Natural killer cell treated with Interleukin-12 subunit alpha and Interleukin-12 subunit beta and Interleukin-15 and Interleukin-18, amount 100 ng/mL, for 72 hours (primary cell): ENCODE measurements at places on chromosomes 5 and 9.
A peak's percentile ranks its signal among the peaks of the same experiment; 100 is the strongest.

DNA sequence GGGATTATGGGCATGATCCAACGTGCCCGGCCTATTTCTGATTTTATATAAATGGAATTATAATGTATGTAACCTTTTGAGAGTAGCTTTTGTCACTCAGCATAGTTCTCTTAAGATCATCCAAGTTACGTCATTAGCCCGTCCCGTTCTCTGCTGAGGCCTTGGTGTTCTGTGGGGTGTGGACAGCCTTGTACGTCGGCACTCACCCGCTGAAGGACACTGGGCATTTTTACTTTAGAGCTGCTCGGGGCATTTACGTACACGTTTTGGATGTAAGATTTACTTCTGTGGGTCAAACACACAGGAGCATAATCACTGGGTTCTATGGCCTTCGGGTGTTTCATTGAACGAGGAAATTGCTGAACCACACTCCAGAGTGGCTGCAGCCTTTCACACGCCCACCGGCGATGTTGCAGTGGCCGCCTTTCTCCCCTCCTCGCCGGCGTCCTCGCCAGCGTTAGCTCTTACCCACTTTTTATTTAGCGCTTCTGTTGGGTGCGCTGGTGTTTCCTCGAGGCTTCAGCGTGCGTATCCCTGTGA is 101.8 kb downstream of the EHMT1 start:
- H3K27me3 ChIP-seq: no peaks in the 10 kb centered on the region
- peaks cover 30% of the 10 kb centered on the region for H3K4me1 ChIP-seq
- peak overlapping the region; percentile 16 for H3K27ac ChIP-seq
- no peak for DNase-seq
- H3K36me3 ChIP-seq: peaks cover 44% of the 10 kb centered on the region
- no peak overlapping the region for H3K4me3 ChIP-seq

- DNase-seq: no peak
- no peak overlapping the region for H3K4me3 ChIP-seq
- no peaks in the 10 kb centered on the region for H3K4me1 ChIP-seq
Observed at GRCh38 chr5:147547730-147548129, 37.9 kb upstream of the DPYSL3 start.

DNA sequence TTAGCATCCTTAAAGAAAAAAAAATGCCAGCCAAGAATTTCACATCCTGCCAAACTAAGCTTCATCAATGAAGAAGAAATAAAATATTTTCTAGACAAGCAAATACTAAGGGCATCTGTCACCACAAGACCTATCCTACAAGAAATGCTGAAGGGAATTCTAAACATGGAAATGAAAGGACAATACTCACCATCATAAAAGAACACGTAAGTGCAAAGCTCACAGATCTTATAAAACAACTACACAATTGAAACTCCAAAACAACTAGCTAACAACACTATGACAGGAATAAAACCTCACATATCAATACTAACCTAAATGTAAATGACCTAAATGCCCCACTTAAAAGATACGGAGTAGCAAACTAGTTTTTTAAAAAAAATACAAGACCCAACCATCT is 71.4 kb downstream of the TTC39B start:
- H3K4me1 ChIP-seq: peaks cover 22% of the 10 kb centered on the region
- no peaks in the 10 kb centered on the region for H3K27me3 ChIP-seq
- no peak overlapping the region for H3K4me3 ChIP-seq
- DNase-seq: no peak
- no peak overlapping the region for H3K27ac ChIP-seq

DNA sequence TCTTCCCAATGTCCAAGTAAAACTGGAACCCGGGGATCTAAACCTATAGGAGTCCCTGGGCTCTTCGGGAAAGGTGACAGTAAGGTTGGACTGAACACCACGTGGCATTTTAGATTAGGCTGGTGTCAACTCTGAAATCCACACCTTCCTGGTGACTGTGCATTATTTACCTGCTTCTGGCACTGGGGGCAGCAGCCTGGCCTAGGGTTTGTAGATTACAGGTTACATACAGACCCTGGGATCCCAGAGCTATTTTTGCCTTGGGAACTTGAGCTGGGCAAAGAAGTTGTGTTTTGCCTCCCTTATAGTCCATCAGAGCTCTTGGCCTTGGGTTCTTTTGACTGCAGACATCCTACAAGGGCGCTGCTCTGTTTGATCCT is 173.2 kb downstream of the DAB2IP start:
- DNase-seq: no peak
- H3K27me3 ChIP-seq: no peaks in the 10 kb centered on the region
- H3K36me3 ChIP-seq: no peaks in the 10 kb centered on the region
- no peak overlapping the region for H3K4me3 ChIP-seq
- no peak overlapping the region for H3K27ac ChIP-seq

DNA sequence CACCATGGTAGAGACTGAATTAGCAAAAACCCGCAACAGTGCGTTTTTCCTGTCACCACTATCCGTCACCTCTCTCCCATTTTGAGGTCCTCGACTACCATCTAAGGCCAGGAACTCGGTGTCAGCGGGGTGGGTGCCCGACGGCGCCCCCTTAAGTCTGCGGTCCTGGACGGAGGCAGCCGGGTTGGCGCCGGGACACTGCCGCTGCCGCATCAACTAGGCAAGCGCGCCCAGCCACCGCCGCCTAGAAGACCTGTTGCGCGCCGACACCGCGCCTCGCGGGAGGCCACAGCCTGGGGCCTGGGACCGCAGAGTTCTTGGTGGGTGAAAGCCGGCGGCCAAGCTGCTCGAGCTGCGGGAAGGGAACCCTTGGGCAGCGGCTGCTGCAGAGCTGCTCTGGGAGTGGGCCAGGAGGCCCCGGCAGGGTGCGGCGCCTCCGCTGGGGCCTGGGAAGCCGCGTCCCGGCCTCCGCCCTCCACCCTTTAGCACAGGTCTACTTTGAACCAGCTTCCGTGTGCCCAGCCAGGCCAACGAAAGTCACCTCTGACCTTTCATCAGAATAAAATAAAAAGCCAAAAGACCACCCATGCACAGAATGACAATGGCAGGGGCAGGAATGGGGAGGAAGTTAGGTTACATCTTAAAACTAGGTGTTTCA is 3.5 kb downstream of the FOXB2 start:
- no peak overlapping the region for H3K4me3 ChIP-seq
- no peak for DNase-seq
- H3K4me1 ChIP-seq: peaks cover 3% of the 10 kb centered on the region
- peaks cover 3% of the 10 kb centered on the region for H3K36me3 ChIP-seq
- H3K27ac ChIP-seq: no peak overlapping the region

DNA sequence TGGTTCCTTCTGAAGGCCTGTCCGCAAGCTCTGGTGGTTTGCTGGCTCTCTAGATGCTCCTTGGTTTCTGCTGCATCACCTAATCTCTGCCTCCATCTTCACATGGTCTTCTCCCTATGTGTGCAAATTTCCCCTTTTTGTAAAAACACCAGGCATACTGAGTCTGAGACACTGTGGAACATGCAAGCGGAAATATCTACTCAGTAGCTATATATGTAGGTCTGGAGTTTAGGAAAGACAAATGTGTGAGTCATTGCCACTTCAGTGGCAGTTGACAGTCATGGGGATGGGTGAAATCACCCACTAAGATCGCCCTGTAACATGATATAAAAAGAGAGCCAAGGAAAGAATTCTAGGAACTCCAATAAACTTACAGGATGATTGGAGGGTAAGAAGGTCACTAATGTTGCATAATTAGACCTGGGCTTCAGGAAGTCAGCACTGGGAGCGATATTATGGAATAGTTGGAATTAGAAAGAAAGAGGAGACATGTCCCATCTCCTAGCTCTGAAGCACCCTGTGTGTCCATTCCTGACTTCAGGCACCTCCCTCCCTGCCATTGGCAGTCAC is 22.7 kb upstream of the UBLCP1 start:
- H3K4me1 ChIP-seq: peaks cover 11% of the 10 kb centered on the region
- peak overlapping the region; percentile 87 for H3K27ac ChIP-seq
- H3K4me3 ChIP-seq: no peak overlapping the region
- H3K27me3 ChIP-seq: no peaks in the 10 kb centered on the region
